NCI-H146 (cell line): ENCODE measurements at places on chromosomes 16 and 17.

DNA sequence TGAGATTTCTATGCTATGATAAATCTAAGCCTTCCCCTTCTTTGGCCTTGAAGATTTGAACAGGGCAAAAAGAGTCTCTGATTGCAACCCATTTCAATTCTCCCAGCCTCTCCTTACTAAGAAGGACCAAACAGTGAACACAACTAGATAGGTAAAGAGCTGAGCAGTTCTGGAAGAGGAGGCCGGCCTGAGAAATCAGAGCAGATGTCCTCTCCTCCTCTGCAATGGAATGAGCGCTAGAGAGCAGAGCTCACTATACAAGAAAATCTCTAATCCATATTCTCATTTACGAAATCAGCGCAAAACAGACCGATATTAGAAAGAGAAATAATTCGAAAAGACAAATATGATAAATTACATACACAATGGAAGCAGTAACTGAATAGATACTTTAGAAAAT, 124.2 kb downstream of the CDK5R1 start:
- DNase-seq = no peak

- no peak for DNase-seq
Measured at GRCh38 chr17:52105591-52105990, 52.9 kb downstream of the CA10 start.

GRCh38 chr16:427250-427649, 1.8 kb downstream of the RAB11FIP3 start:
- DNase-seq = no peak

GRCh38 chr17:60514500-60514899, 11.5 kb downstream of the APPBP2 start:
- no peak for DNase-seq

DNA sequence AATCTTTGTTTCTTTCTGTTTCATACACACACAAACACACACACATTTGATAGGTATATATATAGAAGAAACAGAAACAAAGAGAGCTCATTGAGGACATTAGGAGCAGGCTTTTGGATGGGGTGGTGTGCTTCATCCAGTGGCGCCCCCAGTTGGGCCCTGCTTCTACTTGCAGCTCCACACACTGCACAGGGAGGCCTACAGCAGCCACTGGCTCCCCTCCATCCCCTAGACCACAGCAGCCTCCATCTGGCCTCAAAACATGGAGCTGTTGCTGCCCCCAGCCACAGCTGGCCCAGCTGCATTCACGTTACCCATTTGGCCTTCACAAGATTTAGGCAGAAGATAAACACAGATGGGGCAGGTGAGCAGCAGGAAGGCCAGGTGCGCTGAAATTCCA, 33.1 kb upstream of the NF1 start:
- DNase-seq = no peak

DNA sequence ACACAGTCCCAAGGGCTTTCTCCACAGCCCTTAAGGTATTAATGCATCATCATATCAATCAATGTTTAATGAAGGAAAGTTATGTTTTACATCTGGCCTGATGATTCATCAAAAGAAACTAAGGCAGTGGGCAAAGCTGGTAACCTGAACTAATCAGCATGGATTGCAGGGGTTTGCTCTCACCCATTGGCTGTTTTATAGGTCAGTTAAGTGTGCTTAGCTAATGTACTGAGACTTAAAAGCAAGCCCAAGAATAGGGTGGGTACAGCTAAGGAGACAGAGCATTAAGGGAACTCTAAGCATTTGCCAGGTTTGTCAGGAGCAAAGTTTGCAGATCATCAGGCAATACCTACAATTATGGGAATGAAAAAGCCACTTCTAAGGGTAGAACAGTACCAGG, 1247.6 kb downstream of the CDH8 start:
- DNase-seq = no peak

GRCh38 chr17:55500103-55500502, 11.1 kb downstream of the SMIM36 start:
- no peak for DNase-seq

DNA sequence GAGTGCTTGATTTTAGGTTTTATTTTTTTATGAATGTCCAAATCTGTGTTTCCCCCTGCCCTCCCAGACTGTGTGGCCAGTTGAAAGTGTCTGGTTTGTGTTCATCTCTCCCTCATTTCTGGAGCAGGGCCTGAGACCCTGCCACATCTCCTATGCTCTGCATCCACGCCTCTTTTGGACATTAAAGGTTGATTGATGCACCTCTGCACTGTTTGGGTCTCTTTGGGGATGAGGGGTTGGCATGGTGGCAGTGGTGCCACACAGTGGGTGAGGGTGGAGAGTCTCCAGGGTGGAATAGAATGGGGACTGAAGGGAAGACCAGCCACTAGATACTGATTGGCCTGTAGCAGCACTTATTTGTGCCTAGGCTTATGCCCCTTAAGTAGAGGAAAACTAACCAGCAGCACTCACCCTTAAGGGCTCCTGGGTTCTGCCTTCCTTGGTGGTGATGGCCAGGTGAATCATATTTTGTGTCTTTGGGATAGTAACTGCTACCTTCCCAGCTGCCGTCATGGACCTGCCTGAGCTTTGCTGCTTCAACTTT, 7.9 kb downstream of the DYNLL2 start:
- DNase-seq = no peak

DNA sequence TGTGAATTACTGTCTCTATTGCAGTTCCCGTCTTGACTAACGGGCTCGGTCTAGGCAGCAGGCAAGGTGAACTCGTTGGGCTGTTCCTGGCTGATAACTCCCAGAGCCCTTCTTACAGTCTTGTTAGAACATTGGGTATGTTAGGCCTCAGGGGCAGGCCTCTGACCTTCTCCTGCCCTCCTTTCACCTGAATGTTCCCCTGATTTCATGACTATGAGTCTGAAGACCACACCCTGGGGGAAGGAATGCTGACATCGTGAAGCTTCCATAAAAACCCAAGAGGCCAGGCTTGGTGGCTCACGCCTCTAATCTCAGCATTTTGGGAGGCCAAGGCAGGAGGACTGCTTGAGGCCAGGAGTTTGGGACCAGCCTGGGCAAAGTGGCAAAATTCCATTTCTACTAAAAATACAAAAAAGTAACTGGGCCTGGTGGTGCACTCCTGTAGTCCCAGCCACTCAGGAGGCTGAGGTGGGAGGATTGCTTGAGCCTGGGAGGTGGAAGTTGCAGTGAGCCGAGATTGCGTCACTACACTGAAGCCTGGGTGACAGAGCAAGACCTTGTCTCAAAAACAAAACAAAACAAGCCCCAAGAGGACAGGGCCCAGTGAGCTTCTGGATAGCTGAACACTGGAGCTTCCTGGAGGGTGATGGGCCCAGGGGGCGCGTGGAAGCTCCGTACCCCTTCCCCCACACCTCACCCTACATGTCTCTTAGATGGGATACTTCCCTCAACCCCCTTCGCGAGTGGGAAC, 47.8 kb upstream of the FBXO47 start:
- DNase-seq = no peak

- DNase-seq = peak; percentile 41
Measured at GRCh38 chr17:75404731-75405364, 630 bp downstream of the GRB2 start.

- no peak for DNase-seq
Measured at GRCh38 chr17:1786708-1787107, 24.8 kb downstream of the SERPINF1 start.

DNA sequence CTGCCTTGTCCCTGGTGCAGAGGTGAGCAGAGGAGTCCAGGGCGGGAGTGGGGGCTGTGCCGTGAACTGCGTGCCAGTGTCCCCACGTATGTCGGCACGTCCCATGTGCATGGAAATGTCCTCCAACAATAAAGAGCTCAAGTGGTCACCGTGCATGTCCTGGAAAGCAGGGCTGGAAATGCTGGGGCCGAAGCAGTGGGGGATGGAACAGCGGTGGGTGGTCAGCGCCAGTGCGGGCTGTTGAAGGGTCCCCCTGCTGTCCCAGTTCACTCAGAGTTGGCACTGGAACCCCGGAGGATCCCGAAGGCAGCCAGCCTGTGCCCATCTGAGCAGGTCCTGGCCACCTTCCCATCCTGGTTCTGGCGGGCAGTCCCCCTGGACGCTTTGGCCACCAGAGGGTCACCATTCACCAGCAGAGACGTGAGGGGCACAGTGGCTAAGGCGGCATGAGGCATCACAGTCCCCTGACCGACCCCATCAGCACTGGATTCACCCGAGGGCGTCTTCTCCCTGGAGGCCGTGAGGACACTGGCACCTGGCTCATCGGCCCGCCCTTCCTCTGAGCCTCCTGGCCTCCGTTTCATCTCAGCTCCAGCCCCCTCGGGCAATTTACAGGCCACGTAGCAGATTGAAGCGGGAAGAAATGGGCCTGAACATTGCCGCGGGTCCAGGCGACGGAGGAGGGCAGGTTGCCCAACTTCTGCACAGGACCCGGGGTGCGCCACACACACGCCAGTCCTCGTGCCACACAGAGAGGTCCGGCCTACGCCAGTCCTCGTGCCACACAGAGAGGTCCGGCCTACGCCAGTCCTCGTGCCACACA, 10.1 kb downstream of the GCGR start:
- no peak for DNase-seq

DNA sequence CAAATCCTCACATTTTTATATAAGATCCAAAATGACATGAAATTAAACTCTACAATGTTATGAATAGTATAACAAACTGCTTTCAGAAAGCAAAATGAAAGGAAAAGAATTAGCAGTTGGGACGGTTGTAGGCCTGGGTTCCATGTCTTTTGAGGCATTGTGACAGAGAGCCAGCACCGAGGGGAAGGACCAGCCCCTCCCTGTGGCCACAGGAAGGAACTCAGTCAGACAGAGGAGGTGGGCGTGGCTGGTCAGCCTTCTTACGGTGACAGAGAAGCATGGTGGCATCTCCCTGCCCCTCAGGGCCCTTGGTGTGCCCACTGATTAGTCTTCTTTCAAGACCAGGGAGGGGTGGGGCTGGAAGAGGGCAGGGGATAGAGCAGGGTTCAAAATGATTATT, 5.7 kb downstream of the ZNF319 start:
- no peak for DNase-seq

DNA sequence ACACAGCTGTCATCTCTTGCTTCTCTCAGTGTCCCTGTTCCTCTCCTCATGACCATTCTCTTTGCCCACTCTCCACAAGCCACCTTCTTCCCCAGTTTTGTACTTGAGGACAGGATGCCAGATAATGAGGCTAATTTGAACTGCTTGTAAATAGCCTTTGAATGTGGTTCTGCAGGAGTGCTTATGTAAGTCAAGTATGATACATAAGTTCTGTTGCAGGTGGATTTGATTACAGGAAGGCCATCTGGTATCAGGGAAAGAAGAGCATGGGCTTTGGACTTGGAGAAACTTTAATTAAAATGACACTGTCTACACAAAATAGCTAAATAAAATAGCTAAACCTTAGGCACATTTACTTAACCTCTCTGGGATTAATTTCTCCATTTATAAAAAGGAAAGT, 120.2 kb upstream of the HLF start:
- peak; percentile 1 for DNase-seq

DNA sequence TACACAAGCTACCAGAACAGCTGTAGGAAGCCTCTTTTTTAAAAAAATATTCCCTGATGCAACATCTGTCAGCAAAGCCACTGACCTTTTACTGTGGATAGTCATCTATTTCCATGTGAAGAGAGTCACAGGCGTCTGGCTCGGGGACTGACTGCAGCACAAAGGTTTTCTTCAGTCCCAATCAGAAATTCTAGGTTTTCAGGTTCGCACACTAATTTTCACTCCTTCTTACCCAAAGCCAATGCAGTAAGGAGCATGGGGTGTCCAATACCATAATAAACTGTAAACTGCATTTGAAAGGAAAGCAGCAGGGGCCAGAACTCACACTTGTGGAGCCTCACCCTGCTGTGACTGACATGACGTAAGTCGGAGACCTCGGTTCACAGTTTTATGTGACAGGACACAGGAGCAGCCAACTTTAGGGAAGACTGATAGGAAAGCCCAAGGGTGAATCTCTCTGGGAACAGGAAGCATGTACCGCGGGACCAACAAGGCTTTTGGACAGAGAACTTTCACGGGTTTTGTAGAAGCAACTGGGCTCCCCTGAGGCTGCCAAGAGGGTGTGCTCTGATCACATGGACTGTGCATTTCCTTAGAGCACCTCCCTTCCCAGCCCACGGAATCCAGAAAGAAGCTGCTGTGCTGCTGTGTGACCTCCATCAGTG, 9.1 kb upstream of the TMEM100 start:
- no peak for DNase-seq

DNA sequence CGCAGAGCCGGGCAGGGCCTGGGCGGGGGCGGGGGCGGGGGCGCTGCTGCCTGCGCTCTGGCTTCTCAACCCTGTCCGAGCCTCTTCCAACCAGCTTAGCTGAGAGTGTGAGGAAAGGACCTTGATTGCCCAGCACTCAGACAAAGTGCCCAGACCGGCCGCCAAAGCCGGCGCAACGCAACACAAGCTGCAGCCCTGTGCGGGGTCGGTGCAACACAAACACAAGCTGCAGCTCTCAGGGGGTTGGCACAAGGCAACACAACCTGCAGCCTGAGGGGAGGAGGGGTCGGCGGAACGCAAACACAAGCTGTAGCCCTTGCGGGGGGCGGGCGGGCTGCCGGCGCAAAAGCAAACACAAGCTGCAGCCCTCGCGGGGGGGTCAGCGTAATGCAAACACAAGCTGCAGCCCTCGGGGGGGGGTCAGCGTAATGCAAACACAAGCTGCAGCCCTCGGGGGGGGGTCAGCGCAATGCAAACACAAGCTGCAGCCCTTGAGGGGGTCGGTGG, 60.0 kb downstream of the KLHDC4 start:
- DNase-seq = peak; percentile 90

DNA sequence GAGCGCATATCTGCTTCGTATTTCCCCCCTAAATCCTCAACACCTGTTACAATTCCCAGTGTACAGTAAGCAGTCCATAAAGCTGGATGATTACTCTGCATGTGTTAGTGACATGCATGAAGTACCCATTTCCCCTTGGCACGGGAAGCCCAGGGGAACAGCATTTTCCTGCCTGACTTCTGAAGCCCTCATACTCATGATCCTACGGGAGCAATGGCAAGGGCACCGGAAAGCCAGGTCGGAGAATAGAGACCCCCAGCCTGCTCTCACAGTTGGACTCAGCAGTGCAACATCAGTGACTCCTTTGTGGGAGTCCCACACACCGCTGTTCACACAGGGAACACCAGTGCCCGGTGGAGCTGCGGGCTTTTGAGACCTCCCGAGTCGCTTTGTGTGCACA, 336.9 kb downstream of the CDH13 start:
- DNase-seq = no peak

DNA sequence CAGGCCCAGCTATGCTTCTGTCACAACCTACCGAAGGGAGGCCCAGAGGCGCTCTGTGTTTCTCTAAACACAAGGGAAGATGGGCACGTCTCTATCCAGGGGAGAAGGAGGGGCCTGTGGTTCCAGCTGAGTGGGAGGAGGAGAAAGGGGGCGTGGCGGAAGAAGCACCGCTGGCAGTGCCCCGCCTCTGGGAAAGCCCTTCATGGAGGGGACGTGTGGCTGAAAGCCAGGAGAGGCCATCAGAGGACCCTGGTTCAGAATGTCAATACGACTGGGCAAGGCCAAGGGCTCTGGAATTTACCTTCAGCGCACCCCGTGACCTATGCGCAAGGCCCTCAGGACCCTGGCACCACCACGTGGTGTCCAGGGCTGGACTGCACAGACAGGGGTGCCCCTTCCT, 12.3 kb upstream of the SLC38A8 start:
- no peak for DNase-seq
